Cerebellar nuclear complex (tissue), 1 donor: ENCODE measurements at places on chromosomes 5 and 9.

- DNase-seq: no peak
Measured at GRCh38 chr9:99158629-99159028, 53.7 kb downstream of the TGFBR1 start.

GRCh38 chr5:149149942-149150341 is 8.6 kb downstream of the ABLIM3 start:
- DNase-seq: no peak

GRCh38 chr9:23825700-23826099 is 340 bp downstream of the ELAVL2 start:
- DNase-seq: peak; percentile 13

DNA sequence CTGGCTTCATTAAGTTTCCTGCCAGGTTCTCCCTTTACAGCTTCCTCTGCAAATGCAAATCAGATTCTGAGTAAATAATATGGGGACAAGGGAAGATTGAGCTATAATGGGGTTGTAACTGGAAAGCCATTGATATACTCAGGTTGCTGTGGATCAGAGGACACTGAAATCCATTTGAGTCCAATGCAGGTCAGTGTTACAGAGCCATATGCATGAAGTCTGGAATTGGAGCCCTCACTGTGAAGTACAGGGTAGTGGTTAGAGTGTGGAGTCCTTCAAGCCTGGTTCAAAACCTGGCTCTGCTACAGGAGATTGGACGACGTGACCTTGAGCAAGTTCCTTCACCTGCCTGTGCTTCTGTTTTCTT is 48.7 kb downstream of the TIMD4 start:
- DNase-seq: no peak

GRCh38 chr5:28779161-28779754 is 1740.9 kb upstream of the CDH9 start:
- no peak for DNase-seq

- no peak for DNase-seq
Measured at GRCh38 chr9:94920420-94921091, 194.1 kb downstream of the AOPEP start.

GRCh38 chr5:18744441-18744840 is 1110.2 kb downstream of the TAF11L14 start:
- DNase-seq: no peak

DNA sequence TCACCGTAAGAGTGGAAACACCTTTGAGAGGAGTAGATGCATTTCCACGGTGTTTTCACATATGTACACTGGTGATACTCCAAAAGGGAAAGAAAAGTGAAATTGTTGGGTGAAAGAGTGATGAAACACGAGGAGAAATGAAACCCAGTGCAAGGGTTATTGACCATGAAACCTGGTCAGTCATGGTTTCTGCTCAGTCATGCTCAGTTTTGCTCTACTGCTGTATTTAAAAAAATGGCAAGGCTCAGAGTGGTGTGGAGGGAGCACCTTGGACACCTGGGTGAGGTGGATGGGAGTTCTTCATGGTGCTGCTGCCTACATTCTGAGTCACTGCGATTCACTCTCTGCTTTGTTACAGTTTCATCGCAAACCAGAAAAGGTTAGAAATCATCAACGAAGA is 32.3 kb downstream of the NTRK2 start:
- DNase-seq: no peak

GRCh38 chr5:124044613-124045012 is 532.6 kb downstream of the CSNK1G3 start:
- no peak for DNase-seq

DNA sequence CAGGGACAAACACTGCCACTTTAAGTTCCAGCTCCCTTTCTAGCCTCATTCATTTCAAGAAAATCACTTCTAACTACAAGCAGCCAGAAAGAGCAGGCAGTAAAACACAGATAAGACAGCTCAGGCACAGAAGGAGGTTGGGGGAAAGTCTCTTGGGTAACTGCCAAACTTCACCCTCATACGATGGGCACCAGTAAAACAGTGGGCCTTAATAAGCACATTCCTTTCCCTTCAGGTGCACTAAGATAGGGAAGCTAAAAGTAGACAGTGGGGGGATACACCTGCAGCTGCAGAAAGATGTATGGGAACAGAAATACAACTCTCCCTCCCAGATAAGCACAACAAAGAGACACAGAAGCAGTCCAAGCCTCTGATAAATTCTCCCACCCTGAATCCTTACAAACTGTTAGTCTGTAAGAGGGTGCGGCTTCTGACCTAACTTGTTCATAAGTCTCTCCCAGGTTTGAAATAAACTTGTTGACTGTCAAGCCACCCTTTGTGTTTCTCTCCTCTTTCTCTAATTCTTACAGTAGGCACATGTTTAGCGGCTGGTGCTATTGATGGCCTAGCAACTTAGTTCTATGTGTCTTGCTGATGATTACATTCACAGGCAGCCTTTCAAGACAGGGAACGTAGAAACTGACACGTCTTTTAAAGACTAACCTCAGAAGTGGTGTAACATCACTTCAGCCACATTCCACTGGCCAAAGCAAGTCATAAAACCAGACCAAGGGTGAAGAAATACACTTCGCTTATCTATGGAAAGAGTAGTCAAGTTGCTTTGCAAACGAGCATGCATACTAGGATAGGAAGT is 6.8 kb upstream of the CKS2 start:
- DNase-seq: no peak

DNA sequence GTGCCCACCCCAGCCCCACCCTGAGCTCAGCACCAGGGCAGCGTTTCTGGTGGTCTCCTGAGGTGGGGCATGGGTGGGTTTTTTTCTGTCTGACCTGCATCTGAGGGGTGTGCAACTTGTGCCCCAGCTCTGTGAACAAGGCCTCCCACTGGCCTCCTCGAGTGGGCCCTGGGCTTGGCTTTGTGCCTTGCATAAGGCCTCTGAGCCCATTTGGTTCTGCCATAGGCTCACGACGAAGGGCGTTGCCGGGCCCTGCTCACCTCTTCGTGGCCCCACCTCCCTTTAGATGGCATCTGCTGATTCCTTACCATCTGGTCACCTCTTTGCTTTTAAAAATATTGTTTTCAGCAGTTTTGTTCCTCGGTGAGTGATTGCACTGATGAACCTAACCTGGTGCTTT is 127.1 kb upstream of the COL5A1 start:
- DNase-seq: no peak

DNA sequence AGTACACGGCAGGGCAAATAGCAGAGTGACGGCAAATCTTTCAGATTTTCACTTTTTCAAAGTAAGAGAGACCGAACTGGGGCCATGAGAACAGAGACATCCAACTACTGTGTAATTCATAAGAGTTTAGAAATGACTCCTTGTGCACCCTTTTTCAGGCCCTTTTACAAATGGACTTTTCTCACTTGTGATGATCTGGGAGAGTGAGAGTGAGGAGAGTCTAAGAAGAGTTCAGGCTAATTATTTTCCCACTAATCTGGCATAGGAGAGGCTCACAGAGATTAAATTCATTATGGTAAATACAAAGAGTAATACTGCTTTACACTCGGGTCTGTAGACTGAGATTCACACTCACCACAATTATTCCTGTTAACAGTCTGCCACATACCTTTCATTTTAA is 880 bp upstream of the CCNG1 start:
- DNase-seq: no peak

DNA sequence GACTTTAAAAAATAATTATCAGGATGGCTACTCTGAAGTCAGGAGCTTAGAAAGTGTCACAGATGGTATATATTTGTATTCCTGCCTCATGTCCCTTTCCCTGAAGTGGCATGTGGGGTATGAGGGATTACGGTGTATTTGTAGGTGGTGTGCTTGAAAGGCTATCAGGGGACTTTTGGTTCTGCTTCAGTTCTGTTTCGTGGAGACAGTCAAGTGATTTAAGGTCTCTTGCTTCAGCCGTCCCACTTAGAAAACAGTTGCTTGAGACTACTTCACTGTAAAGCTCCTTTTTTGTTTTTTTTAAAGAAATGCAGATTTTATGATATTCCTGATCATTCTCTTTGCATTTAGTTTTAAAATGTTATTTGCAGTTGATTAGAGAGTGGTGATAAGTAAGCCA is 18.3 kb downstream of the PARP8 start:
- DNase-seq: no peak

- no peak for DNase-seq
Measured at GRCh38 chr5:31413030-31413812, 118.7 kb downstream of the DROSHA start.

DNA sequence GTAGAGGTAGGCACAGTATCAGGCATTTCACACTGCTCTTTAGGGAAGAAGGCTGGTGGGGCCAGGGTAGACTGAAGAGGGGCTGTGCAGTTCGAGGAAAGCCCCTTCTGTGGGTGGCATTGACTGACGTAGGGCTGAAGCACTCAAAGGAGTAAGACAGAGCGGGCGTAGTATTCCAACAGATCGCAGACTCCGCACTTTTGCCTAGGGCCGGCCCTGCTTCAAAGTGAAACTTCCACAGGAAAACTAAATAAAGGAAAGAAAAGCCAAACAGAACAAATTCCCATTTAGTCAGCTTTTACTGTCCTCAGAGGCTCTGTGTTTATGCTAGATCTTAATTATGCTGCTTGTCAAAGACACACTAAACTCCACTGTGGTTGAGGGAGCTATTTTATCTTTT is 493.0 kb upstream of the WWC1 start:
- no peak for DNase-seq

DNA sequence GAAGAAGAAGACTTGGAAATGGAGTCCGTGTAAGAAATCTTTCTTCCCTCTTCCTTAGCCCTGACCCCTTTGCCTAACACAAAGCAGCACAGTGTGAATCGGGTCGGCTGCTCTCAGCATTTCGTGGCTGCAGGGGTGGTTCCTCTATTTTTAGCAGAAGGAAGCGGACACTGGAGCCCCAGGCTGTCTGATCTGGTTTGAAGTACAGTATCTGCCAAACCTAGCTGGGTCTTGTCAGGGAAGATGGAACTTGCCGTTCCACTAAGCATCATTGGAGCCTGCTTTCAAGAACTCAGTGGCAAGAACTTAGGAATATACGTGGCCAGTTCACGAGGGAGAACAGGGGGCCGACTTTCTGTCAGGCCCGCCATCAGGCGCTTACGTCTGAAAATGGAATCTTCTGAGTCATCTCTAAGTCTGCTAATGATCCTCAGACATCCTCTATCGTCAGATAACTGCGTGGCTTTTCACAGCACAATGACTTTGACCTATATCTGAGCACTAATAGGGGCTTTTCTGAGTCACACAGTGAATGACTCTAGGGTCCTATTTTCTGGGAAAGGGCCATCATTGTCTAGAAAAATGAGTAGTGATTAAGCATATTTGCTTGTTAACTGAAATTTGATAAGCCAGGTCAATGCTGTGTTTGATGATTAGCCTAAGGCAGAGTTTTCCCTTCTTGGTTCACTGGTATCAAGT is 43.3 kb upstream of the NCS1 start:
- peak; percentile 77 for DNase-seq

DNA sequence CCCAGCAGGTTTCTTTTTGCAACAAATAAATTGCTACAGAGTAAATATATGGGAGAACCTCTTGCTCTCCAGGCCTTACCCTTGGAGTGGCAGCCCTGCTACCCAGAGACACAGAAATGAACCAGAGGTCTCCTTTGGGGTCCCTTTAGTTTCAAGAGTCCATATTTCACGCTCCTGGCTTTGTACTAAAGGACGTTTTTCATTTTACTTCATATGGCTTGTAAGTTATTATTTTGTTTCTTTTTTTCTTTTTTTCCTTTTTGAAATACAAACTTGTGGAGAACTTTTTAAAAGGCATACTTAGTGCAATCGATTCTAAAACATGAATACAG is 3.3 kb upstream of the ADCY2 start:
- DNase-seq: no peak

- no peak for DNase-seq
Measured at GRCh38 chr5:171911152-171911551, 95.3 kb downstream of the FBXW11 start.

GRCh38 chr9:115730845-115731244 is 422.7 kb upstream of the PAPPA start:
- DNase-seq: no peak

- DNase-seq: no peak
Measured at GRCh38 chr5:61385627-61386026, 53.6 kb downstream of the ZSWIM6 start.
